ENCODE measurements at places on chromosomes 4 and X.

DNA sequence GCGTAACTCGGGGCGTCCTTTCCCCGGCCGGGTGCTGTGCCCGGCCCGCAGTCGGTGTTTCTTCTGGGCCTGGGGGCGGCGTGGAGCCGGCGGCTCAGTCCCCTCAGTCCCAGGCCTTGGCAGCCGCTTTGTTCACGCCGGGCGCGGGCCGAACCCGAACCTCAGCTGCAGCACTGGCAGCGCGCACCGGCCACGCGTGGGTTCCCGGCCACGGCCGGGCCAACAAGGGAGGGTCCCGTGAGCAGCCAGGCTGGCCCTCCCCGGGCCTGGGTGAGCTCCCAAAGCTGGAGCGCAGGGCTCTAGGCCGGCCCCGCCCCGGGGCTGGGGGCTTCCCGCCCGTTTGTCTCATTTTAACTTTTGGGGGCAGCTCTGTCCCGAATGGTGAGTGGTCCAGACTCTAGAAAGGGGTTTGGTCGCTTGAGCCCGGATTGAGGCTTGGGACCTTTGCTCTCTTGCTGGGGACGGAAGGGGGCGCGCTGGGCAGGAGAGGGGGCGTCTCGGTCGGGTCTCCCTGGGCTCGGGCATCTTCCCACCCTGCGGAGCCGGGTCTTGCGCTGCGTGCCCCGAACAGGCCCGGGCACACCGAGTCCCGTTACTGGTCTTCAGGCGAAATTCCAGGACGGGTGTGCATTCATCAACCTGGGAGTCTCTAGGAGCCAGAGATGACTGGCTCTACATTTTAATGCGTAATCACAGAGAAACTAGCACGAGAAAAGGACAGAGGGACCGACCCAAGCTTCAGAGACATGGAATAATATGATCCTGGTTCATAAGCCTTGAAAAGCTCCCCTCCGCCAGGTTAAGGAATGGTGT lies 177.1 kb downstream of the CBR4 start:
- DNase-seq = no peak

DNA sequence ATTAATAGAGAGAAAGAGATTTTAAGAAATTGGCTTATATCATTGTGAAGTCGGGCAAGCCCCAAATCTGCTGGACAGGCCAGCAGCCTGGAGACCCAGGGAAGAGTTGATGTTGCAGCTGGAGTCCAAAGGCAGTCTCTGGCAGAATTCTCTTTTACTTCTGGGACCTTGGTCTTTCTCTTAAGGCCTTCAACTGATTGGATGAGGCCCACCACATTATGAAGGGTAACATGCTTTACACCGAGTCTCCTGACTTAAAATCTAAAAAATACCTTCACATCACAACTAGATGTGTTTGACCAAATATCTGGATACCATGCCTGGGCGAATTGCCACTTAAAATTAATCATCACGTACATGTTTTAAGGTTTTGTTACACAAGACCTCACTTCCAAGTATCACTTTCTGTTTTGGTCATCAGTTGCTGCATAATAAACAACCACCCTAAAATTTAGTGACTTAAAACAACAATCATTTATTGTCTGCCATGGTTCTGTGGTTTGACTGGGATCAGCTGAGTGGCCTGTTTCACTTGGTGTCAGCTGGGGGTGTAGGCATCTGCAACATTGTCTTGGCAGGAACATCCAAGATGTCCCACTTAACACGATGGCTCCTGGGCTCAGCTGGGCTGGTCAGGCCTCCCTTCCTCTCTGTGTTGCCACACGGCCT lies 3.4 kb downstream of the CD38 start:
- DNase-seq = no peak

- DNase-seq = no peak
These were observed 56.9 kb downstream of the SERTM2 start for GRCh38 chrX:111568354-111568753.

GRCh38 chrX:38103857-38104812 lies 97.8 kb downstream of the SYTL5 start:
- no peak for DNase-seq

GRCh38 chrX:100341142-100341510 lies 68.9 kb downstream of the PCDH19 start:
- no peak for DNase-seq

GRCh38 chr4:11743976-11744375 lies 315.3 kb upstream of the HS3ST1 start:
- DNase-seq = no peak

- no peak for DNase-seq
These were observed 107.5 kb downstream of the VSIG4 start for GRCh38 chrX:65932173-65933084.

DNA sequence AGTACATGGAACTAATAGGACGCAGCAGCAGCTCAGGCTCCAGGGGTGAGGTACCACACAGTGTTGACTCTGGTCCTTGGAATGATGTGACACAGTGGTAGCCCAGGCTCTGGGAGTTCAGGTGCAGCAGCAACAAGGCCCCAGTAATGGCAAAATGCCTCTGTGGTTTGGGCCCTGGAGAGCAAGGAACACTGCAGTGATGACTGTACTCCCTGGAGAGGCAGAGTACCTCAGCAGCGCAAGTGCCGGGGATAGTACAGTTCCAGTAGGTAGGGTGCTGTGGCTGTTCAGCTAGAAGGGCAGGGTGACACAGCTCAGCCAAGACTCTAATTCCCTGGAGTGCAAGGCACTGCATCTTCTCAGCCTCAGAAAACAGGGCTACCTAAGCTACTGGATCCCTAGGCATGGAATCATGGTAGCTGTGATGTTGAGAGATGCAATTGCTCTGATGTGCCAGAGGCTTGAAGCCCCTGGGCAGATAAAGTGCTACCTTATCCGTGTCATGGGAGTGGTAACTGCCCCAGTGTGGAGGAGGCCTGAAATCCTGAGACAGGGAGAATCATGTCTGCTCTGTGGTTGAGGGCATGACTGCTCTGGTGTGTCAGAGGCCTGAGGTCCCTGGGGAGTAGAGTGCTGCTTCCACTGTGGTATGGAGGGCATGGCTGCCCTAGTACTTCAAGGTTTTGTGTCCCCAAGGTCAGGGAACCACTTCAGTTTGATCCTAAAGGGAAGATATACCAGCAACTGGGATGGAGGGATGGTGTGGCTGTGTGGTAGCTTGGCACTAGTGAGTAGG lies 55.2 kb downstream of the AREG start:
- DNase-seq = no peak

DNA sequence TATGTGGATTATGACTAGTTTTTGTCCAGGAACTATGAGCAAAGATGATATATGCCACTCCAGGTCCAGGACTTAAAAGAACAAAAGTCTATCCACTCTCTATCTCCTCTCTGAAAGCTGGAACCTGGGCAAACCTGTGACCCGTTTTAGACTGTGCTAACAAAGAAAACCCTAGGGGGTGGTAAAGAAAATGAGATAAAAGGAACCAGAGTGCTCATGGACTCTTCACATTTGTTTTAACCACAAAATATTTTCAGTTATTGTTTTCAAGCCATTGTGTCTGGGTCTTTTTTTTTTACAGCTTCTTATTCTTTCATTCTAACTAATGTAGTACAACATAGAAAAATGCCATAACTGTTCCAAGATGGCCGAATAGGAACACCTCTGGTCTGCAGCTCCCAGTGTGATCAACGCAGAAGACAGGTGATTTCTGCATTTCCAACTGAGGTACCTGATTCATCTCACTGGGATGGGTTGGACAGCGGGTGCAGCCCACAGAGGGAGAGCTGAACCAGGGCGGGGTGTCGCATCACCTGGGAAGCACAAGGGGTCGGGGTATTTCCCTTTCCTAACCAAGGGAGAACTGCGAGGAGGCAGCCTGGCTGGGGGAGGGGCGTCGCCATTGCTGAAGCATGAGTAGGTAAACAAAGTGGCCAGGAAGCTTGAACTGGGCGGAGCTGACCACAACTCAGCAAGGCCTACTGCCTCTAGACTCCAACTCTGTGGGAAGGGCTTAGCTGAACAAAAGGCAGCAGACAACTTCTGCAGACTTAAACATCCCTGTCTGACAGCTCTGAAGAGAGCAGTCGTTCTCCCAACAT lies 45.1 kb downstream of the CHM start:
- DNase-seq = no peak

GRCh38 chr4:52838729-52839586 lies 23.2 kb upstream of the RASL11B start:
- DNase-seq = no peak

DNA sequence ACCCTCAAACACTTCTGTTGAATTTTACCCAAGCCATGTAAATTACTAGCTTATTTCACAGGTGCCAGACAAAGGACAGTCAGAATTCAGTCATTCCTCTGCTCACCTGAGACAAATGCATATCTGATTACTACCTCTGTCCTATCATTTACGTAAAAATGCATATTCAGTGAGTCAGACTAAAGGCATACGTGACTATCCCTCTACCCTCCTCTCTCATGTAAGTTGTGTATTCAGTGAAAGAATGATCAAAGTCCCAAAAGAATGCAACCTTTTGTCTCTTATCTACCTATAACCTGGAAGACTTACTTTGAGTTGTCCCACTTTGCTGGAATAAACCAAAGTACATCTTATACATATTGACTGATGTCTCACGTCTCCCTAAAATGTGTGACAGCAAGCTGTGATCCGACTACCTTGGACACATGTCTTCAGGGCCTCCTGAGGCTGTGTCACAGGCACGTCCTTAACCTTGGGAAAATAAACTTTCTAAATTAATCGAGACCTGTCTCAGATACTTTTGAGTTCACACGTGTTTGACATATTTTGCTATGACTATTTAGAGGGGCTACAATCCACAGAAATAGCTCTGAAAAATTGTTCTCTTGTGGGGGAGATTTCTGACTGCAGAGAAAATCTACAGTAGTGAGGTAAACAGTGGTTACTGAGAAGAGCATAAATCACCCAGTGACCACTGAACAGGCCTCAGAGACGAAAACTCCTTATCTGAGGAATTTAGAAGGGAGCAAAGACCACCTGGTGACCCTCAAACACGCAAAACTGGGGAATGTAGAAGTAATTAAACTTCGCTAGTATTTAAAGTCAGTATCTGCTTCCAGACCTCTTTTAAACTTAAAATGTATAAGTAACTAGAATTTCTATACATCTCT lies 1575.8 kb downstream of the STIM2 start:
- DNase-seq = no peak

DNA sequence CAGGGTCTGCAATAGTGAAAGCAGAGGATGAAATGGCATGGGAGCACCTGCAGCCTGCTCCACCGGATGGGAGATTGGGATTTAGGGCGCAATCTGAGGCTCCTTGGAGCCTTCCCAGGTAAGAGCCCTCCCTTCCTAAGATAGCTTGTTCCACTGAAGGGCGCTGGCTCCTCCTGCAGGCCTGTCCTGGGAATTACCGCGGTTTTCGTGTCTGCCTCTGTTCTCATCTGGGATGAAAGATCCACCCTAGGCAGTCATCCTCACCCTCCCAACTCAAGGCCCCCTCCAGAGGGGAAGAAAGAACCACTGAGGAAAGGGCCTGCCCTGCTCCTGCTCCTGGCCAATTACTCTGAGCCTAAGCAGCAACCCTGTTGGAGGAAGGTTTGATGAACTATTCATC lies 547.5 kb downstream of the SMARCA1 start:
- no peak for DNase-seq

- DNase-seq = no peak
These were observed 67.7 kb downstream of the THOC2 start for GRCh38 chrX:123665197-123665596.

- no peak for DNase-seq
These were observed 777 bp upstream of the WDFY3 start for GRCh38 chr4:84967243-84967690.

DNA sequence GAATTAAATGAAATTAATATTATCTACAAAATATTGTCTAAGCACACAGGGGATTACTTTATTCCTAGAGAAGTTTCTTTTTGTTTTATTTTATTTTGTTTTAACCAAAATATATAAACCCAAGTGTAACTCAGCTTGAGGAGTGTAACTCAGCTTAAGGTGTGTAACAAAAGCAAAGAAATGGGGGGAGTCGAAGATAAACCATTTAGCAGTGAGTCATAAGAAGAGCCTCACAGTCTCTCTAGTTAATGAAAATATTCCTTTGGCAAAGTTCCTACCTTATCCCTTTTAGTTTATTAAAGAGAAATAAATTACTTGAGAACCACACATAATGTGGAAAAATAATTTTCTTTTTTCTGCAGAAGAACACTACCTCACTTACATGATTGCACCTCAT lies 261.8 kb downstream of the KCTD8 start:
- no peak for DNase-seq

DNA sequence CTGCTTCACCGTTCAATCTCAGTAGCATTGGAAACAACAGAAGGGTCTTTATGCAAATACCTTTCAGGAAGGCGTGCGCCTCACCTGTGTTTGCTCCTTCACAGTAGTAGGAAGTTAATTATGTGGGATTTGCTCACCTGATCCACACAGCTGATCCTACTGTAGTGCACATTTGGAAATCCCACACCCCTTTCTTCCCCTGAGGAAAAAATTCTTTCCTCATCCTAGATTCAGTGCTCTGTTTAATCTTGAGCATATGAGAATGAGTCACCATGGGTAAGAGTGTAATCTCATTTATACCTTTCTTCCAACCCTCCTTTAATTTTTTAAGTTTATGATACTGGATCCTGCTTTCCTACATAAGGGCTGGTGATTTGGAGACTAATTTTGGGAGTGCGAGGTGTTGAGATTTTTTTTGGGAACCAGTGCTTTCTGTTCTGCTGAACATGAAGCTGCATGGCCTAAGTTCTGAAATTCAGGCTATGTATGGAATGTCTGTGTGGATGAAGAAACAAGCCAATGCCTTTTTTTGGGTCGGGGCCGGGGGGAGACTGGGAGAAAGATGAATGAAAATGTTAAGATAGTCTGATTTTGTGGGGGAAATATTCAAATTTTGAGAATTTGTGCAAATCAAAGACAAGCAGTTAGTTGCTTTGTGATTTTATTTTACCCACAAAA lies 19.0 kb downstream of the GAB1 start:
- DNase-seq = no peak

GRCh38 chr4:5746250-5746649 lies 35.2 kb downstream of the EVC start:
- DNase-seq = no peak

GRCh38 chr4:91984466-91984865 lies 319.3 kb upstream of the GRID2 start:
- DNase-seq = no peak

DNA sequence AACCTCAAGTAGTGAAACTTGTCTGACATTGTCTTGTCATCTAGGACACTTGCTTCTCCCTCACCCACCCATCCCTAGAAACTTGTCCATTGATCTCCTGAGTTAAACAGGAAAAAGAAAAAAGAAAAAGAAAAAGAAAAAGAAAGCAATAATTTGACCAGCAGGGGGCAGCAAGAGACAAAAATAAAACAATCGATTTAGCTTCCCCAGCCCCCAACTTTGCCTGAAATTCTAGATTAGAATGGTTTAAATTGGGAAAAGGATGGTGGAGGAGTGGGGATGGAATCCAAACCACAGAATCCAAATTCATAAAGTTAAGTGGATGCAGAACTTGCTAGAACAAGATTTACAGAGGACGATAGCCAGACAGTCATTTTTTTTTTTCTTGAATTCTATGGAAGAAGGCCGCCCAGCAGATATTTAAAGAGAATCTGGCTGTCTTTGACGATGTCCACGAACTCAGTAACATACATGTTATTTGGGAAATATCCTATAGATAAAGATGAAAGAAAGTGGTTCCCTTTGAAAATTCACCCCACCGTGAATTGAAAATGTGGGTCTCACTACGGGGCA lies 282.9 kb downstream of the USP46 start:
- DNase-seq = no peak

Data from stimulated activated CD4-positive, alpha-beta T cell treated with anti-CD3 and anti-CD28 coated beads, Interleukin-1b, Interleukin-23, amount 100 ng/mL, for 1 hour (primary cell).